NCI-H460 (cell line): ENCODE measurements at places on chromosomes 6 and 20.
A peak's percentile ranks its signal among the peaks of the same experiment; 100 is the strongest.

GRCh38 chr20:23503649-23504048 lies 12.7 kb downstream of the CST8 start:
- DNase-seq, result no peak

- no peak for DNase-seq
Observed at GRCh38 chr6:119587537-119587936, 238.0 kb upstream of the MAN1A1 start.

DNA sequence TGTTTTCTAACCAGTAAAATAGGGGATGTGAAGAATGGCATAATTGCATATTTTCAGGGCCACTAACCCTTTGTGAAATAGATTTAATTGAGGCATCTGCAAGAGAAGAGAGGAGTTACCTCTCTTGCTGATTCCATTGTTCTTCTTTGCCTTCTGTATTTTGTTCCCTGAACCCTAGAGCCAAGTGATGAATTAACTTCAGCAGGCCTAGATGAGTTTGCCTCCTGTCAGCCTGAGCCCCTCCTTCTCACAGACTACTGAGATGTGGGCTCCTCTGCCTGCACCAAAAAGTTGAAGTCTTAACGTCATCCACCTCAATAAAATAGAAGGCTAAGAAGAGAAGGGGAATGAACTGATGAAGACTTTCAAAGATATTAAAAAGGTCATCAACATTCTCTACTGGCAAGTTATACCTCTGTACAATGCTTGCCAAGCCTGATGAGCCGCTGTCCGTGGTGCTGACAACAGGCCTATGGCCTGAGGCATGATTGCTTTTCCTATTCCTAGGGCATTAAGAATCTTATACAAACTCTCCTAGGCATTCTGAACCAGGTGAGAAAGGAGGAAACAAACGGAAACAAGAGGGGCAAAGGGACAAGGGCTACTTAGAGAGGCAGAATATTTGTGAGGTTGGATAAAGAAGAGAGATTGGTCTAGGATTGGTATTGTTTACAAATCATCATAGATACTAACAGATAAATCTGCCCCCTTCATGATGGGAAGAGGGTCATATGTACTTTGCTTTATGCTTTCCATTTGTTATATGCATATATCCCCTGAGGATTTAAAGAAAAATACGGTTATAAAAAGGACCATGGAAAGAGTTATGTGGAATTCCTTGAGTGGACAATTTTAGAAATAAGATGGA lies 46.8 kb downstream of the CD24 start:
- peak; percentile 46 for DNase-seq

DNA sequence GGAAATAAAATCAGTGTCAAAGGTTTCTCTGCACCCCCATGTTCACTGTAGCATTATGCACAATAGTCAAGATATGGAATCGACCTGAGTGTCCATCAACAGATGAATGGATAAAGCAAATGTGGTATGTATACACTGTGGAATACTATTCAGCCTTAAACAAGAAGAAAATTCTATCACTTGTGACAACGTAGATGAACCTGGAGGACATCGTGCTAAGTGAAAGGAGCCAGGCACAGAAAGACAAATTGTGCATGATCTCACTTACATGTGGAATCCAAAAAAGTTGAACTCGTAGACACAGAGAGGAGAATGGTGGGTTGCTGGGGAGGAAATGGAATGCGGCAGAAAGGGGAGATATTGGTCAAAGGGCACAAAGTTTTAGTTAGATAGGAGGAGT lies 136.3 kb upstream of the ESR1 start:
- DNase-seq, result no peak
